Activated gamma-delta T cell treated with anti-CD3 and anti-CD28 coated beads, Interleukin-2, amount 50 U/mL, for 16 hours (primary cell): ENCODE measurements at places on chromosomes 2 and 18.

GRCh38 chr18:72863754-72864153, 4.0 kb downstream of the NETO1 start:
- no peak for DNase-seq

- no peak for DNase-seq
These were observed 83.6 kb downstream of the VRK2 start for GRCh38 chr2:58130238-58130637.

GRCh38 chr18:73908323-73908722, 239.3 kb downstream of the FBXO15 start:
- DNase-seq, result no peak

DNA sequence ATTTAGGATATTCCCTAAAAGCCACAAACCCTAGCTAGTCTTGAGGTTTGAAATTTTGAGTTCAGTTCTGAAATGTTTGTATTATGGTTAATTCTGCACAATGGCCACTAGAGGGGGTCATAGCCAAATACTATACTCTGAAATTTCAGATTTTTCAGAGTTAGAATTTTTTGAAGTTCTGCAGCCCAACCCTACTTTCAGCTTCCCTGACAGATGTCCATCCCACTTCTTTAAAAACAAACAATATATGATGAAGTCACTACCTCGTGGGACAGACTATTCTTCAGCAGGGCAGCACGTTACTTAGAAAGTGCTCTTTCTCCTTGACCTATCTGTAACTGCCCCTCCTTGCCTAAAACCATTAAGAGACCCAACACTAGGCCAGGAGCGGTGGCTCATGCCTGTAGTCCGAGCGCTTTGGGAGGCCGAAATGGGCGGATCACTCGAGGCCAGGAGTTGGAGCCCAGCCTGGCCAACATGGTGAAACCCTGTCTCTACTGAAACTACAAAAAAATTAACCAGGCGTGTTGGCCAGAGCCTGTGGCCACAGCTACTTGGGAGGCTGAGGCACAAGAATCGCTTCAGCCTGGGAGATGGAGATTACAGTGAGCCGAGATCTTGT, 48.2 kb upstream of the PAPOLG start:
- DNase-seq, result no peak

- DNase-seq, result no peak
These were observed 244.4 kb upstream of the REV1 start for GRCh38 chr2:99734236-99734635.

- DNase-seq, result no peak
These were observed 63.0 kb downstream of the TANK start for GRCh38 chr2:161223139-161223732.

DNA sequence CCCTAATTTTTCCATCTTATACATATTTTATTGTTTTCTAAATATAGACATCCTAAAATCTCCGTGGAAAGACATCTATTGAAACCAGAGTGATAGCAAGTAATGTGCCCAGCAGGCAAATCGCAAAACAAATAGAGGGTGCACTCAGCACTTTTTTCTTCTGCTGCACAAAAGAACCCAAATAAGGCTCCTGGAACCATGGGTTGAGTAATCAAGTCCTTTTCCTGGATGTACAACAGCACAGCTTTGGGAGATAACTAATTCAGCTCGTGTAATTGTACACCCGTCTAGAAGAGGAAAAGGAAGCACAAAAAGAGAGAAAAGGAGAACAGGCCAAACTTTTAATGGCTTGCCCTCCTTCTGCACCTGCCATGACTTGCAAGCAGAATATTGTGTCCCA, 126.9 kb upstream of the TLK1 start:
- DNase-seq, result no peak

DNA sequence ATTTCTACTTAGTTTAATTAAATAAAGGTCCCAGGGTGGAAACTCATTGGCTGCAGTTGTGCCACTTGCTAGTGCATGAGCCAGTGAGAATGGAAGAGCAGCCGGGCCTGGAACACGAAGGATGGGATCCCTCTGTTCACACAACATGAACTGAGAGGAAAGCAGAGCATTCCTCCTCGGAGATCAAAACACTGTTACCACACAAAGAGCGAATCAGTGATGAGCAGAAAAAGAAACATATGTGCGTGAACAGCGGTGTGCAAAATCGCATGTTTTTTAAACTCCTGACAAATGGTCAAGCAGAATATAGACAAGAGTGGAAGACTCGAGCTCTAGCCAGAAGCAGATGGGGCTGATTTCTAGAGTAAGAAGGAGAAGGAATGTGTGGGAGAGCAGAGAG, 28.4 kb upstream of the ANKRD44 start:
- DNase-seq, result no peak

GRCh38 chr2:6813573-6813972, 52.1 kb downstream of the CMPK2 start:
- DNase-seq, result no peak

DNA sequence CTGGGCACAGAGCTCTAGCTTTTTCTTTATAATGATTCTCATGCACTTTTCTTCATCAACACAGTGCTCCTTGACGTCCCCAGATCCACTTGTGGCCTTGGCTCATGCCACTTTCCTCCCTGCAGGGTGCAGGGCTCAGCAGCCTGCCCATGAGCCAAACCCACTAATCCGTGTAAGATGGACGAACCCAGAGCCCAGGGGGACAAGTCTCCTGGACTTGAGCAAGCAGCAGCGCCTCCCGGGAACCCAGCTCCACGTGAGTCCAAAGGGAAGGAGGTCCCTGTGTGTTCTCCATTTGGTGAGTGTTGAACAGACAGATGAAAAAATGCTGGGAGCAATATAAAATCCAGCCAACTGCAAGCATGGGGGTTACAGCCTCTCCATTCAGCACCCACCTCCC, 470.6 kb upstream of the HS6ST1 start:
- no peak for DNase-seq

- no peak for DNase-seq
These were observed 18.8 kb upstream of the GLI2 start for GRCh38 chr2:120716641-120717585.

GRCh38 chr2:82675186-82675585, 1783.9 kb downstream of the SUCLG1 start:
- no peak for DNase-seq

- DNase-seq, result no peak
These were observed 190.5 kb upstream of the MC4R start for GRCh38 chr18:60563082-60563481.

DNA sequence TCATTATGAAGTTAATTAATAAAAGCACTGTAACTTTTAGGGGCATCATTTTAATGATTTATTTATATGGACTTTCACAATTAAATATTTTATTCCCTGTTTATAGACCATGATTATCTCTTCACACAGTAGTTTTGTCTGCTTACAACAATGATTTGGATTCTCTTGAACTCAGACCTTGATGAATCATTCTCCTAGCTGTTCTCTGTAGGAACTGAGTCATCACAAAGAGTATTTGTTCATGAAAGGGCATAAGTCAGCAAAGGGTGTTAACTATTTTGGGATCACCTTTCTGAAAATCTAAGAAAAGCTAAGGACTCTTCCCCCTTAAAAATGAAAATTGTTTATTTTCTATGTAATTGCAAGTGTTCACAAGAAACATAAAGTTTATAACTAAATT, 461.1 kb upstream of the UBE2E3 start:
- DNase-seq, result no peak

GRCh38 chr2:3814706-3815245, 111.4 kb downstream of the DCDC2C start:
- DNase-seq, result no peak

- DNase-seq, result no peak
These were observed 457.8 kb downstream of the EIPR1 start for GRCh38 chr2:2919574-2920365.

DNA sequence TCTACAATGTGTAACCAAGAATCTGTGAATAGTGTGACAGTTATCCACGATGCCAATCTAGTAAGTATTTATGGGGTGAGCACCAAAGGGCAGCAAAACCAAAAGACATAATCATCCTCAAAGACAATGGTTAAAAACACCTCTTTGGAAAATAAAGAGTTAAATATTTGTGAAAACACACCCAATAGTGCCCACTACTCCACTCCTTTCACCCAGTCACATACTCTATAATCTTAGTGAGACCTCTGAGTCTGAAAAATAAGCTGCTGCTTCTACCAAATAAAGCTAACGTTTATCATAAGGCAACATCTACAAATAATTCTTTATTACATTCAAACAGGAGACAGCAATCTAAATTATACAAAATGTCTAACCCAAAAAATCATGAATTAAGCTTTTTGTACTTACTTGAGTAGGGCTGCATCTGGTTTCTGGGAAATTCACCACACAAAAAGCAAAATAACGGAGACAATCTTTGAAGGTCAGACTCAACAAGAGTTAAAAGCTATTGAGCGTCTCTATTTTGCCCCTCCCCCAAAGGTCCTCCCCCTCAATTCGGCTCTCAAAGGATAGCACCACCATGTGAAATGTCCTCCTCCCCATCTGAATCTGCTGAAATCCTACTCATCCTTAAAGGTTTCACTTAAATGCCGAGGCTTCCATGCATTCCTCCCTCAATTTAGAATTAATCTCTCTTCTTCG, 2.0 kb downstream of the RAPH1 start:
- DNase-seq, result no peak

GRCh38 chr18:2818281-2818680, 28.5 kb upstream of the EMILIN2 start:
- DNase-seq, result no peak

DNA sequence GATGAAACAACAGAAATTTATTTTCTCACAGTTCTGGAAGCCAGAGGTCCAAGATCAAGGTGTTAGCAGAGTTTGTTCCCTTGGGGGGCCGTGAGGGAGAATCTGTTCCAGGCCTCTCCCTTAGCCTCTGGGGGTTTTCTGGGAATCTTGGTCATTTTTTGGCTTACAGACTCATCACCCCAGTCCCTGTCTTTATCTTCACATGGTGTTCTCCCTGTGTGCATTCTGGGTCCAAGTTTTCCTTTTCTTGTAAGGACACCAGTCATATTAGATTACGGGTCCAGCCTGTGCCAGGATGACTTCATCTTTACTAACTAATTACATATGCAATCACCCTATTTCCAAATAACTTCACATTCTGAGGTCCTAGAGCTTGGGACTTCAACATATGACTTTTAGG, 292.5 kb upstream of the TRIB2 start:
- DNase-seq, result no peak

GRCh38 chr2:241970716-241971115, 101.2 kb downstream of the RTP5 start:
- no peak for DNase-seq

DNA sequence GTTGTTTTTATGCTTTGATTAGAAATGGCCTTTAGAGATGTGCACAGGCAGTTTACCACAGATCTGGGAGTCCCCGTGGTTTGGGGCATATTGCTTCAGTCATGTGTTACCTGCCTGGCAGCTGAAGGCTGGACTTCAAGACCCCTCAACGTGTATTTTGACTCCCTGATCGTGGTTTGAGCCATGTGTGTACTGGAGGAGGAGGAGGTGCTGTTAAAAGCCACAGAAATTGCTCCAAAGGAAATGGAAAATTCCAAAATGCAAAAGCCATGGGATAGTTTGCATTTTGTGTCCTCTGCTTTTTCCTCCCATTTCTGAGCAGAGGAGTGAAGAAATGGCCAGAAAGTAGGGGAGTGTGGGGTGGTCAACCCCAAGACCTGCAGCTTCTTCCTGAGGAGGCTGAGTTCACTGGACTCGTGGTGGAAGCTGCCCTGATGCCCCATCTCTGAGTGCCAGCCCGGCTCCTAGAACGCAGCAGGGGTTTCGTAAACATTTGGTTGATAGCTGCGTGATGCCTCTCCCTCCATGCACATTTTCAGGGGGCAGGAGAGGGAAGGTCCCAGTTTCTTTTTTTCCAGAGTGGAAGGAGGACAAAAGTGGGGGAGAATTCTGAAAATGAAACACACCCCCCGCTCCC, 45.7 kb downstream of the ITGB1BP1 start:
- no peak for DNase-seq

DNA sequence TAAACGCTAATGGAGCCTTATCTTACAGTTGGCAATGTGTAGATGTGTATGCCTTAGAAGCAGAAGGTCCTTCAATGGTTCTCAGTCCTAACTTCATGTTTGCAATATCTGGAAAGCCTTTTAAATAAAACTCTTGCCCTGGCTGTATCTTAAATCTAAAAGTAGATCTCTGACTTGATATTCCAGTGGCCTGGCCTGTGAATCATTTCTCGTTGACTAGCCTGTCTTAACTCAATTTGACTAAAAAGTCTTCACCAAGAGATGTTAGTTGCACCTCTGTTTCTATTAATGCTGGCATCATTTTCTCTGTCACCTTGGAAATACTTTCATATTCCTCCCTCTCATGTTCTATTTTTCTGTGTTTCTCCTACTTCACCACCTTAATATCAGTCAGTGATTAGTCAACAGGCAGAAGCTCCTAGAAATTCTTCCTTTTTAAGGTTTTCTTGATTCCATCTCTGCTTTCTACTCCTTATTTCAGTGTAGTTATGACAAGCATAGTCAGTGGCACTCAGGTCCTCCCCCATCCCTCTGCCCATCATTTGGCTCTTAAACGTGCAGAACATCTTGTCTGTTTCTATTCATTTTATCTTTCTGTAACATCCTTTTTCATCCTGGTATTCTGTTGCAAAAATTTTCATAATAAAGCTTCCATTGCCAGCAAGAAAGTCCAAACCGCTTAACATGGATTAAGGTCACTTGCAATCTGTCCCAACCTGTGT, 4.3 kb downstream of the ITGAV start:
- no peak for DNase-seq

GRCh38 chr2:69559442-69560146, 83.9 kb downstream of the AAK1 start:
- no peak for DNase-seq

DNA sequence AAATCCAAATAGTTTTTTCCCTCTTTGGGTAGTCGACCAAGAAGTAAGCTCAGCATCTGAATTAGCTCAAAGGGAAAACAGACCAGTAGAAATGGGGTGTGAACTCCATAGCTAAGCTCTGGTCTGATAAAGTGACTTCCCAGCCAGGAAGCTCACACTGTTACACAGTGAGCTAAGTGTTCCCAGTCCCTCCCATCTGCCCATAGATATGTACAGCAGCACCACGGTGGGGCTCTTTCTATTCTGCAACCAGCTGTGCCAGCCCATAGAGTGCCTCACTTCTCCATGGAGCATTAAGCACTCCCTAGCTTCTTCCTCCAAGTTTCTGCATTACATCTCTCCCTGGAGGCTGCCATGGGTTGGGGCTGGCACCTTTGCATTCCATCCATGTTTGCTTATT, 27.6 kb upstream of the NEMP2 start:
- no peak for DNase-seq

GRCh38 chr2:135817951-135818350, 19.0 kb downstream of the LCT start:
- DNase-seq, result no peak

DNA sequence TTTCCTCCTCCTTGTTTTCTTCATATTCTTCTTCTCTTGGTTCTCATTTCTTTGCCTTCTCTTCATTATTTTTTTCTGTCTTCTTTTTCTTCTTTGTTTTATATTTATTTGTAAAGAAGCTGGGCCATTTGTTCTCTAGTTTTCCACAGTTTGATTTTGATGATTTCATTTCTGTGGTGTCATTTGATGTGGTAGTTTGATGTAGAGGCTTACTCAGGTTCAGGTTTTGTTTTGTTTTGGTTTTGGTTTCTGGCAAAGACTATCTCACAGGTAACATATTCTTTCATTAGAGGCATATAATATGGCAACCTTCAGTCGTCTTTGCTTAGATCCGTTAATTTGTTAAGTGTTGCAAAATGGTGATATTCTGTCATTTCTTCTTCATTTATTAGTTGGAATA, 75.3 kb downstream of the BABAM2 start:
- DNase-seq, result no peak
